ENCODE measurements at places on chromosomes 2 and 18. TPM values are rescaled to one million over a fixed set of nuclear protein-coding genes. Genes with fewer than 3 reads are reported as not detected.

The MRO gene
- polyA plus RNA-seq: not detected

The SERPINB12 gene
- not detected for polyA plus RNA-seq

- H3K4me1 ChIP-seq: peaks cover 25% of the 10 kb centered on the region
- no peaks in the 10 kb centered on the region for H3K36me3 ChIP-seq
- no peak for DNase-seq
- H3K27me3 ChIP-seq: no peaks in the 10 kb centered on the region
- no peak overlapping the region for H3K27ac ChIP-seq
- no peak overlapping the region for H3K4me3 ChIP-seq
These were observed 26.9 kb upstream of the ROCK2 start for GRCh38 chr2:11371092-11371937.

GRCh38 chr2:168671932-168672331 is 130.5 kb upstream of the NOSTRIN start:
- H3K27ac ChIP-seq: no peak overlapping the region
- H3K4me1 ChIP-seq: no peaks in the 10 kb centered on the region
- H3K4me3 ChIP-seq: no peak overlapping the region
- H3K27me3 ChIP-seq: no peaks in the 10 kb centered on the region

- peaks cover 26% of the 10 kb centered on the region for H3K4me1 ChIP-seq
- no peaks in the 10 kb centered on the region for H3K27me3 ChIP-seq
- peak overlapping the region; percentile 82 for H3K27ac ChIP-seq
- peak; percentile 72 for DNase-seq
These were observed 54.3 kb upstream of the AGPS start for GRCh38 chr2:177338177-177338721.

- H3K27me3 ChIP-seq: no peaks in the 10 kb centered on the region
- no peak overlapping the region for H3K4me3 ChIP-seq
- no peaks in the 10 kb centered on the region for H3K36me3 ChIP-seq
- H3K27ac ChIP-seq: peak overlapping the region; percentile 63
- peaks cover 23% of the 10 kb centered on the region for H3K4me1 ChIP-seq
- peak; percentile 91 for DNase-seq
These were observed 211.9 kb downstream of the BABAM2 start for GRCh38 chr2:28102455-28102874.
